ENCODE measurements at places on chromosomes 3 and 15. TPM values are rescaled to one million over a fixed set of nuclear protein-coding genes. Genes with fewer than 3 reads are reported as not detected.

- DNase-seq, result no peak
These were observed 172.6 kb downstream of the P3H2 start for GRCh38 chr3:189947948-189948723.

Gene CLRN1
- polyA plus RNA-seq, result not detected

GRCh38 chr3:27985369-27986035 is 255.9 kb upstream of the CMC1 start:
- no peak for DNase-seq

Gene DUOXA2
- not detected for polyA plus RNA-seq

Gene ESYT3
- polyA plus RNA-seq, result 36.4 TPM

- peak; percentile 3 for DNase-seq
These were observed 213.6 kb upstream of the LINGO1 start for GRCh38 chr15:77846360-77846759.

DNA sequence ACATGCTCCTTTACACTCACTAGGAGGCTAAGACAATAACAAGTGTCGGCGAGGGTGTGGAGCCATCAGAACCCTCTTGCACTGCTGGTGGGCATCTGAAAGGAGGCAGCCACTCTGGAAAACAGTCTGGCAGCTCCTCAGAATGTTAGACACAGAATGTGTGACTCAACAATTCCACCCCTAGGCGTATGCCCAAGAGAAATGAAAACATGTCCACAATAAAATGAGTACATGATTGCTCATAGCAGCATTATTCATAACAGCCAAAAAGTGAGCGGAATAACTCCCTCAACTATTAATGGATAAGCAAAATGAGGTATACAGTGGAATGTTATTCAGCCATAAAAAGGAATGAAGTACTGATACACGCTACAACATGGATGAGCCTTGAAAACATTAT is 57.8 kb downstream of the WNT7A start:
- no peak for DNase-seq
